Cardiac septum (tissue), 1 donor: ENCODE measurements at places on chromosomes 1 and 21. TPM values are rescaled to one million over a fixed set of nuclear protein-coding genes. Genes with fewer than 3 reads are reported as not detected.

Gene ADAM30
- total RNA-seq: 0.11 TPM

Gene DIO1
- not detected for total RNA-seq

Gene AIM2
- 0.35 TPM for total RNA-seq

Gene MSH4
- 0.81 TPM for total RNA-seq

Gene S100A12
- 4.1 TPM for total RNA-seq

Gene SAMSN1
- total RNA-seq: 1.9 TPM

Gene AGTRAP
- 17.4 TPM for total RNA-seq

Gene C8B
- total RNA-seq: not detected

Gene COL8A2
- total RNA-seq: 1.7 TPM

Gene FABP3
- total RNA-seq: 3,048 TPM

Gene CHODL
- 0.57 TPM for total RNA-seq

Gene KIAA1614
- 11.4 TPM for total RNA-seq

Gene MARK1
- total RNA-seq: 22.0 TPM

Gene TMEM200B
- total RNA-seq: 2.1 TPM

Gene SIK1
- total RNA-seq: 4.9 TPM

Gene INAVA
- total RNA-seq: 0.27 TPM

Gene DRAXIN
- 0.05 TPM for total RNA-seq

Gene SHE
- 16.8 TPM for total RNA-seq

Gene STUM
- total RNA-seq: 0.78 TPM

Gene AMY1A
- not detected for total RNA-seq

Gene OR14K1
- not detected for total RNA-seq

Gene H6PD
- 28.9 TPM for total RNA-seq

Gene NCF2
- 4.5 TPM for total RNA-seq

Gene TNFRSF14
- 13.8 TPM for total RNA-seq

Gene CXADR
- 23.8 TPM for total RNA-seq

Gene MATN1
- total RNA-seq: not detected

Gene NTMT2
- total RNA-seq: 2.0 TPM
